ENCODE measurements at places on chromosomes 4 and X.

GRCh38 chr4:153623491-153623890 lies 60.6 kb upstream of the TLR2 start:
- no peak for DNase-seq

DNA sequence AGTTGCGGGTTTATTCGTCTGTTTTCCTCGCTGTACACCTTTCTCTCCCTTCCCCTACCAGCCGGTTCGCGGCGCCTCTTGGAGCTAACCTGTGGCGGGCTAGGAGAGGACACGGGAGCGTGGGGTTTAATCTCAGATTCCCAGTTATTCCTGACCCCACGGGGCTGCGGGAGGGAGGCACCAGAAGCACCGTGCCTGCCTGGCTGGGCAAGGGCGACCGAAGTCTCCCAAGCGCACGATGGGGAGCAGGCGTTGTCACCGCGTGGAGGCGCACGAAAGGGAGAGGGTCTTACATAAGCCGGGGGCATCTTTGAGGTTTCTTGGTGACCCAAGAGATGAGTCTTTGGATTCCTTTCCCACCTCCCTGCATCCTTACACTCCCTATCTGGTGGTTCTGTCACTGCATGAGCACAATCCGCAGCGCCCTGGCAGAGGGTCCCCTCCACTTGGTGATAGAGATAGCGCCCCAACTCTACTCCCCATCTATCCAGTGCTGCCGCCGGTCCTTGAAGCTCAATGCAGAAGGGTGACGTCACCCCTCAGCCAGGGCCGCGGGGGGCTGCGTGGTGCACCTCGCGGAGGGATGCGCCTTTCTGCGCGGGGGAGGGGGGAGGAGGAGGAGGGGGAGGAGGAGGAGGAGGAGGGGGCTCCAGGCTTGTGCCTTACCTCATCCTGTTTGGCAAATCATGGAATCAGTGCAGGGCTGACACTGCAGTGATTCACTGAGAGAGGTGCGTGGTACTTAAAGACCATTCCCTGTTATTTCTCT lies 793 bp downstream of the TSPAN7 start:
- DNase-seq = no peak

DNA sequence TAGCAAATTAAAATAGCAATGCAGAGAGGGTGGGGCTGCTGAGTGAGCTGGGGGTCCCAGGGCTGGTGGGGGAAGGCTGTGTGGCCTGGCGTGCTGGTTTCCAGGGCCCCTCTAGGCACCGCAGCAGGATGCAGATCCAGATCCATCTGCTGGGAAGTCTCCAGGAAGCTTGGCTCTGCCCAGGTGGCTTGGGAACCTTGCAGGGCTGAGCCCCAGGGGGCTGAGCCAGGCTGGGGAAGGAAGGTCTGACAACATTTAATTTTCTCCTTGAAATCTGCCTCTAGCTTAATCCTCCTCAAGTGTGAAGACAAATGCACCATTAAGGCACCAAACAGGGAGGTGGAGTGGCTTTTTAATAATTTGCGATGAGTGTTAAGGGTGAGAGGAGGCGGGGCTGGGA lies 31.7 kb downstream of the SORCS2 start:
- no peak for DNase-seq

DNA sequence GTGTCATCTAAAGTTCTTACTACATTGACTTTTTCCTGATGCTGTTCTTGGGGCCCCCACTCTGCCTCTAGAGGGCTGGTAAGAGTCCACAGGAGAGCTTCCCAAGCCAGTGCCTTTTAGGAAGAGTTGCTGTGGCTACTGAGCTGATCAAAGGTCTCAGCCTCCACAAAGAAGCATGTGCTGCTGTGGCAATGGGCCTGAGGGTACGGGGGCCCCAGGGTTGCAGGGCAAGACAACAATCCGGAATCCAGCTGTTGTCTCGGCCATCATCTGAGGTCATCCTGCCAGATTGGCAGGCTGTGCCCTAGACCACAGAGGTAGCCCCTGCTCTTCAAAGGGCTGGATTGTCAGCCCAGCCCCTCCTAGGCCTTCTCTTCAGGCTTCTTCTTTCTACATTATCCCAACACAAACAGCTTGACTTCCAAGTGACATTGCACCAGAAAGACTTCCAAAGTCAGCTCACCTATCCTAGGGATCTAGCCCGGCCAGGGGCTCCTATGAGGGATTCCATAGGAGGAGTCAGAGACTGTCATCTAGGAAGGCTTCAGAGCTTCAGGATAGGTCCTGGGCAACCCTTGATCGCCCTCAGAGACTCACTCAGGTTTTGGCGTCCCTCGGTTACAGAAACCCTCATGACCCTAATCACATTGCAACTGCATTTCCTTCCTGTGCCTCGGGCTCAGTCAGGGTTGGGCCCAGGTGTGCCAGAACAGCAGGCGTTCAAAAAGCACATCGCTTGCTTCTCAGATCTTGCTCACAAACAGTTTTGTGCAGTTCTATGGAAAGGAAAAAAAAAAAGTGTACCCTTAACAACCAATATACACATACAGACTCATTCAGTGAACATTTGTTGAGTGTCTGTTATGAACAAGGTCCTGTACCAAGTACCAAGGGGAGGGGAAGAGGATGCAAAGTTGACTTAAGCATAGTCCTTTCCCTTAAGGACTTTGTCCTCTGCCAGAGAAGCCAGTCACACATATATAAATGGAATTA lies 27.8 kb downstream of the SLC25A5 start:
- DNase-seq = no peak

DNA sequence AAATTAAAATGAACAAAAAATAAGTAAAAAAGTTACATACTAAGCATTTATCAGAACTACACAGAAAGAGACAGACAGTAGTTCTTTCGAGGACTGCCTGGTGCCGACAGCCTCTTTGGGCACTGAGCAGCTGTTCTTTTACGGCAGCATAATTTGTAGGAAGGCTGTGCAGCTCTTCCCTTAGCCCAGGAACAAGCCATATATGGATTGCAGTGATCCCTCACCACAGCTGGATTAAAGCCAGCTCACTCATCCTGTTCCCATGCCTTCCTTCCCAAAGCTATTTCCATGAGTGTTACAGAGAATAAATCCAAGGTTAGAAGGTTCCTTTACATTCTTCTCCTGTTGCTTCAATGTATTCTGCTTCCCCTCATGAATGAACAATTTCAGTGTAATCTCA lies 71.7 kb downstream of the DDX60L start:
- DNase-seq = no peak

DNA sequence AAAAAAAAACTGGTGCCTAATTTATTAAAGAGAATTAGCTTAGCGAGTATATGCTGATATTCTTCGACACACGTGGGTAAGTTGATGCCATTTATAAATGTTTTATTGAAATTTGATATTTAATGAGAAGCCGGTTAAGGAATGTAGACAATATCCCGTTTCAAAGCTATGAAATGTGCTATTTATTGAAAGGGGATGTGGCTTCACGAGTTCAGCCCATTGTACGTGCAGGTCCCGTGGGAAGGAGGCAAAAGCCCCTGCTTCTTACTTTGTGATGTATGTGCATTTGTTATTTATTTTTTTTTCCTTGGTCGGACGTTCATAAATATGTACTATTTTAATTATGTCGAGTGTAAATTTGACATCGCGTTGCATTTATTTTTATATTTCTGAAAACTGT lies 20.2 kb downstream of the SHOX start:
- no peak for DNase-seq

DNA sequence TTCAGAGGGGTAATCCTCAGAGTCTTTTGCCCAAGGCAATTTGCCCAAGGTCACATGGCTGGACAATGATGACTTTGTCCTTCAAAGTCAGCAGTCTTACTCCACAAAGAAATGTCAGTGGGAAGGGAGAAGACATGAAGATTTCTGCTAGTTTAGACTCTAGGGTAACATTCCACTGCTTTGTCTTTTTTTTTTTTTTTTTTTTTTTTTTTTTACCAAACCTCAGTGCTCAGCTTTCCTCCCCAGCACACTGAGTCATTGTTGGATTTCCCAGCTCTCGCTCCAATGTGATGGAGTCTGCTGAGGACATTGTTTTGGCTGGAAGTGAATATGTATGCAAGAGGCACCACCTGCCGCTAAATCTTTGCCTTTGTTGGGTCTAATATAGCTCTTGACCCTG lies 7.2 kb upstream of the C1QTNF7 start:
- no peak for DNase-seq

Data from stimulated activated CD8-positive, alpha-beta memory T cell treated with anti-CD3 and anti-CD28 coated beads, Interleukin-2, amount 100 ng/mL, for 1 hour (primary cell).